T-helper 2 cell treated with Interferon-gamma antibody and Interleukin-4, amounts not matched to agents 5 μg/mL and 100 μg/mL, for 36 hours (primary cell): ENCODE measurements at places on chromosomes 3 and 15.

GRCh38 chr3:98843266-98843959 is 58.1 kb downstream of the DCBLD2 start:
- DNase-seq = no peak

- no peak for DNase-seq
Observed at GRCh38 chr3:143484846-143485512, 363.3 kb downstream of the SLC9A9 start.

- no peak for DNase-seq
Observed at GRCh38 chr15:99414755-99415731, 150.7 kb upstream of the MEF2A start.

DNA sequence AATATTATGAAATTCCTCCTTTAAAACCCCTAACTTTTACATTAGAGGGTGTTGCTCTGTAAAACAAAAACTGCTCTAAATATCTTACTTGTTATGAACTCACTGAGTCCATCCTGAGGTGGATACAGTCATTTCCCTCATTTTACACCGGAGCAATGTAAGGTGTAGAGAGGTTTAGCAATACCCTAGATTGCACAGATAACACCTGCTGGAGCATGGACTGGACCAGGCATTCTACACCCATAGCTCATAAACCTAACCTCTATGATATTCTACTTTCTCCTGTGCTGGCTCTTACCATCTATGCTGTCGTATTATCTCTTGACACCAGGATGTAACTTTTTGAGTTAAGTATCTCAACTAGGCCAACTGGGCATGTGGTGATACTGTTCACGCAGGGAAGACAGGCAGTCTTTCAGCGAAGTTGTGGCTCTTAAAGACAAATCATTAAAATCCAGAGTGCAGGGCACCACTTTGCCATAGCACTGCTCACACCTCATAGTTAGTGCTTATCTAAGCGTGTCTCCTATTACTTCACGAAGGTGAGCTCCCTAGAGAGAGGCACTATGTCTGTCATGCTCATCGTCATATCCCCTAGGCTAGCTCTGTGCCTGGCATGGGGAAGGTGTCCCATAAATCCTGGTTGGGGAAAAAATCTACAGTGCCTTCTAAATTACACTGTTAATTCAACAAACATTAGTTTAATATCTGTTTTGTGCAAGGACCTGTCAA is 100.1 kb upstream of the SLC2A2 start:
- DNase-seq = no peak

DNA sequence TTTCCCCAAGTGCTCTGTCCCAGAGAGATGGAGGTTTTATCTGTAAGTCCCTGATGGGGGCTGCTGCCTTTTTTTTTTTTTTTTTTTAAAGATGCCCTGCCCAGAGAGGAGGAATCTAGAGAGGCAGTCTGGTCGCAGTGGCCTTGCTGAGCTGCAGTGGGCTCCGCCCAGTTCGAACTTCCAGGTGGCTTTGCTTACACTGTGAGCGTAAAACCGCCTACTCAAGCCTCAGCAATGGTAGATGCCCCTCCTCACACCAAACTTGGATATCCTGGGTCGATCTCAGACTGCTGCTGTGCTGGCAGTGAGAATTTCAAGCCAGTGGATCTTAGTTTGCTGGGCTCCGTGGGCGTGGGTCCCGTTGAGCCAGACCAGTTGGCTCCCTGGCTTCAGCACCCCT is 51.6 kb downstream of the SLC2A2 start:
- no peak for DNase-seq
